ENCODE measurements at places on chromosomes 12 and 14.

GRCh38 chr12:108052260-108052659 is 76.8 kb upstream of the WSCD2 start:
- DNase-seq, result no peak

DNA sequence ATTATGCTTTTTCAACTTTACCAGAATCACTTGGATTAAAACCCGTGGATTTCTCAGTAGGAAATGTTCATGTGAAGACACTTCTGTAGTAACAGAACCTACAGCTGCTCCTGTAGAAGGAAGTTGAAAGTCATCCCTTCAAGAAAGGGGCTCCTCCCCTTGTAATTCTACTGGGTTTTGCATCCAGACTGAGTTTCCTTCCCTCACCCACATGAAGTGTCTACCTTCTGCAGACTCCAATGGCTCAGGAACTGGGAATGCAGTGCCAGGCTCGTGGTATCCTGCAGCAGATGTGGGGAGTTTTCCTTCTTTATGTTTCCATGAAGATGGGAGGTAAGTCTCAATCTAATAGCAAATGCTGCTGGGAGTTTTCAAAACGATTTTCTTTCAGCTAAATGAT is 7.9 kb upstream of the OR10G2 start:
- DNase-seq, result no peak

- no peak for DNase-seq
Observed at GRCh38 chr12:68699486-68699885, 12.7 kb downstream of the NUP107 start.

- no peak for DNase-seq
Observed at GRCh38 chr14:30333934-30334333, 225.0 kb upstream of the G2E3 start.

DNA sequence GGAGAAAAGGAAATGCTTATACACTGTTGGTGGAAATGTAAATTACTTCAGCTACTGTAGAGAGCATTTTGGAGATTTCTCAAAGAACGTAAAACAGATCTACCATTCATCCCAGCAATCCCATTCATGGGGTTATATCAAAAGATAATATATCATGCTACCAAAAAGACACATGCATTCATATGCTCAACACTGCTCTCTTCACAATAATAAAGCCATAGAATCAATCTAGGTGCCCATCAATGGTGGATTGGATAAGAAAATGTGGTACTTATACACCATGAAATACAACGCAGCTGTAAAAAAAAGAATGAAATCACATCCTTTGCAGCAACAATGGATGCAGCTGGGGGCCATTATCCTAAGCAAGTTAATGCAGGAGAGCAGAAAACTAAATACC is 1487.7 kb upstream of the SEL1L start:
- no peak for DNase-seq

Data from stimulated activated CD4-positive, alpha-beta T cell treated with anti-CD3 and anti-CD28 coated beads, TNF-alpha, amount 100 ng/mL, for 1 hour (primary cell).